IPS DF 6.9 (cell line): ENCODE measurements at places on chromosomes 7 and 10.

DNA sequence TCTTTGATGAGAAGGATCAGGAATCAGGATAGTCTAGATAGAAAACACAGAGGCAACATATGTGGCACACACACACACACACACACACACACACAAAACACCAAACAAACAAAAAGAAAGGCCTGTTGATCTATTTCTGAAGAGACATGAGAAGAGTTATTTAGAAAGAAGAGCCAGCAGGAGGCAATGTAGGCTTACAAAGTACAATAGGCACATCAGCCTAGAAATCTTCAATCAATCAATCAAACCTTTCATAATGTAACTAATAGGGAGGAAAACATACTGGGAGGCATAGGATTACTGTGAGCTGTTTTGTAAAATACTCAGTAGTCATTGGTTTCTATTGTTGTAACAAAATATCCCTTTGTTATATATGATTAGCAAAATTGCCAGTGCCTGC lies 47.3 kb upstream of the TES start:
- DNase-seq, result no peak

DNA sequence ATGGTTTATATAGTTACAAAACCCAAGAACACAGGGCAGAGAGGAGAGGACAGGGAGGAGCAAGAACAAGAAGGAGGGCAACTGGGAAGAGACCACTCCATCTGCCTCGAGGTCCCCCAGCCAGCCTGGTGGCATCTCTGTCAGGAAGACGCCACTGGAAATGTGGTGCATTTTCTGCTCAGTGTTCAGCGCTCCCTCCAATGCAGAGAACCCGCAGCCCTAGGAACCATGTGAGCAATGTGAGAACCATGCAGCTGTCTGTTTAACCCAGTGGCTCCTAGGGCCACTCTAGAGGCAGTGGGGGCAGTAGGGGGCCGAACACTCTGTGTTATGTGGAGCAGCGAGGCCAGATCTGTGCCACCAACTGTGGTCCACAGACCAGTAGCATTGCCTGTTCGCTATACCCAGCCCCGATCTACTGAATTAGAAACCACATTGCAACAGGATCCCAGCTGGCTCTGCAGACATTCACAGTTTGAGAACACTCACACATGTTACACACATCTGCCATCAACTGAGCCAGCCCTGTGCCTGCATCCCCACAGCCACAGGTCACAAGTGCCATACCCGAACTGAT lies 110.2 kb downstream of the CPXM2 start:
- DNase-seq, result no peak

- no peak for DNase-seq
Measured at GRCh38 chr7:35487402-35487801, 207.5 kb downstream of the HERPUD2 start.

DNA sequence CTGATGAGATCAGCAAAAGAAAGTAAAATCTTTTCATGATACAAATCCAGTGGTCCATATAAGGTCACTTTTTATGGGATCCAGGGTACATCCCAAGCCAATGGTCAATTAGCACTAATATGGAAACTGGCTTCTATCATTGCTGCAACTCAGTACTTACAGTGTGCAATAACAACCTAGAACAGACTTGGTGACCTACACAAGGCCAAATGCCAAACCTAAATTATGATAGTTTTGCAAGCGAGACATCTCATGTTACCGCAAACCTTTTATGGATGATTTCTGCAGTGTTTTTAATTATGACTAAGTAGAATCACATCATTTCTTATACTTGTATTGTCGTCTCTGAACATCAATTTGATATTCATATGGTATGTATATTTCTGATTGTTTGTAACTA lies 583.5 kb upstream of the SEMA3D start:
- DNase-seq, result no peak

DNA sequence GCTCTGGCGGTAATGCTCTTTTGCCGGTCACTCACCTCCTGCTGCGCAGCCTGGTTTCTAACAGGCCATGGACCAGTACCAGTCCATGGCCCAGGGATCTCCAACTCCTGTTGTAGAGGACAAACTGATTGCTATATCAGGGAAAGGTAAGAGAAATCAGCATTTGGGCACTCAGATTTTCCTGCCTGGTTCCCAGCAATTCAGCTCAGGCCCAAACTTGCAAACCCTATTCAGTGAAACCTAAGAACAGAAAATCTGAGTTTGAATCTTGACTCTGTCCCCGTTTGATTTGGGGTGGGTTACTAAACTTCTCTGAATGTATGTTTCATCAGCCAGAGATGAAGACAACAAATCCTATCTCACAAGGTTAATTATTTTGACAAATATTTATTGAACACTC lies 77.4 kb downstream of the GFRA1 start:
- DNase-seq, result no peak

GRCh38 chr7:113209449-113210203 lies 91.3 kb upstream of the SMIM30 start:
- DNase-seq, result no peak

- no peak for DNase-seq
Measured at GRCh38 chr10:36738738-36739431, 386.5 kb upstream of the ANKRD30A start.

DNA sequence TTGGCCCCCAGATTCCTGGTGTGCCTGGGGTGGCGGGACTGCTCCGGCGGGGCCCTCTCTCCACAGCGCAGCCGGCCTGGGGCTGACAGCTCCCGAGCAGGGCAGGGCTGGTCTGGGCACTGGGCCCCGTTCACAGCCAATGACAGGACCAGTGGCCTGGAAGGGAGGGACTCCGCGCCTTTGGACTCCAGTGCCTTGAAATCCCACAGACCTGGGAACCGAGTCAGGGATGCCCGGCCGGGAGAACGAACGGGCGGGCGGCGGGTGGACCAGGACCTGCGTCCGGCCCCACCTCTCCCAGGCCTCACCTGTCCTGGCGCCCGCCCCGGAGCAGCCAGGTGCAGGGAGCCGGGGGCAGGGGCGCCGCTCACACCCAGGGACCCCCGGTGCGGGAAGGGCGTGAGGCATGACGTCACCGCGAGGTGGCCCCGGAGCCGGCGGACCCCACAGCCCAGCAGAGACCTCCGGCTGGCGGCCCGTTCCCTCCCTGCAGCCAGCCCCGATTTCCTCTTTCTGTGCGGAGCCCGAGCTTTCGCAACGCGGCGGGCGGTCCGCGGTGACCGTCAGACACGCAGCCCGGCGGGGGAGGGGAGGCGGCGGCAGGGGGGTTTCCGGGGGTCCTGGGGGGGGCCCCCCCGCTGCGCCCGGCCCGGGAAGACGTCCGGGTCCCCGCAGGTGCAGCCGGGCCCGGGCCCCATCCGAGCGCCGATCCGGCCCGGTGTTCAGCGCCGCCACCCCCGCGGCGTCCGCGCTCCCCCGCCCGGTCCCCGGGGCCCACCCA lies 743 bp downstream of the ADAP1 start:
- no peak for DNase-seq
